Transverse colon (tissue), 4 donors: ENCODE measurements at places on chromosomes 5 and 9.

GRCh38 chr5:138528744-138529469, 14.1 kb downstream of the ETF1 start:
- H3K4me1 ChIP-seq: no peaks in the 10 kb centered on the region
- no peaks in the 10 kb centered on the region for H3K36me3 ChIP-seq
- H3K27me3 ChIP-seq: no peaks in the 10 kb centered on the region
- H3K27ac ChIP-seq: no peak overlapping the region
- no peak for DNase-seq
- H3K4me3 ChIP-seq: no peak overlapping the region

GRCh38 chr9:98330831-98331230, 75.4 kb upstream of the TBC1D2 start:
- H3K36me3 ChIP-seq: no peaks in the 10 kb centered on the region

- no peak overlapping the region for H3K27ac ChIP-seq
- no peaks in the 10 kb centered on the region for H3K27me3 ChIP-seq
- no peaks in the 10 kb centered on the region for H3K4me1 ChIP-seq
- no peaks in the 10 kb centered on the region for H3K36me3 ChIP-seq
Measured at GRCh38 chr9:4362281-4362680, 62.4 kb upstream of the GLIS3 start.

- H3K36me3 ChIP-seq: no peaks in the 10 kb centered on the region
- H3K27ac ChIP-seq: no peak overlapping the region
- no peaks in the 10 kb centered on the region for H3K4me1 ChIP-seq
- no peak for DNase-seq
Measured at GRCh38 chr9:91376239-91376638, 14.5 kb upstream of the AUH start.

GRCh38 chr9:92617951-92618510, 51.9 kb downstream of the IPPK start:
- no peaks in the 10 kb centered on the region for H3K4me1 ChIP-seq
- H3K27me3 ChIP-seq: no peaks in the 10 kb centered on the region
- H3K4me3 ChIP-seq: no peak overlapping the region

DNA sequence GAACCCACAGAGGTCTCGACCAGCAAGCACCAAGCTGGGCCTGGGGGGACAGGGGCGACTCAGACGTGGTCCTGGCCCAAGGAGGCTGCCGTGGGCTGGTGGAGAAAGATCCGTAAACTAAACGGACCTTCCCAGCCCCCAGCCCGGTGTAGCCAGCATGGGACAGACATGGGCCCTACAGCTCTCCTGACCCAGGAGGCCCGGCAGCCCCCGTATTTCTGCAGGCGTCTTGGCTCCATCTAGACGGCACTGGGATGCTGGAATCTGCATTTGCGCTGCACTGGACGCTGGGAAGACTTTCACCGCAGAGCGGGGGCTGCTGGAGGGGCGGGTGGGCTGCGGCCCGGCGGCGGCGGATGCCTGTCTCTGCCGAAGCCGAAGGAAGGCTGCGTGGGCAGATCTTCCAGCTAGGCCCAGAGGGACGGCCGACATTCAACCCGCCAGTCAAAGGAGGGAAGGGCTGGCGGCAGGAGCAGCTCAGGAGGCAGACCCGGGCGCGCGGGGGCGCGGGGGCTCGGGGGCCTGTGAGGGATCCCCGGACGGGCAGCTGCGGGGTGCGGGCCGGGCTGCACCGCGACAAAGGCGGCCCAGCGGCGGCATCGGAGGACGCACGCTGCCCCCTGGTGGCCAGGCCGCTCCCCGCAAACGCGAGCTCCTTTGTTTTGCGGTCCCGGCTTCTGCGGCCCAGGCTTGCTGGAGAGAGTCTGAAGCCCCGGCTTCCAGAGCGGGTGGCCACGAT, 266.2 kb downstream of the NSG2 start:
- no peak overlapping the region for H3K27ac ChIP-seq
- H3K4me3 ChIP-seq: peak overlapping the region; percentile 26
- H3K4me1 ChIP-seq: peaks cover 3% of the 10 kb centered on the region
- peaks cover 28% of the 10 kb centered on the region for H3K27me3 ChIP-seq

GRCh38 chr5:16557477-16557876, 59.3 kb downstream of the RETREG1 start:
- no peak overlapping the region for H3K27ac ChIP-seq
- DNase-seq: no peak
- peaks cover 6% of the 10 kb centered on the region for H3K4me1 ChIP-seq
- H3K4me3 ChIP-seq: no peak overlapping the region

- H3K27me3 ChIP-seq: peaks cover 22% of the 10 kb centered on the region
- no peak overlapping the region for H3K4me3 ChIP-seq
- H3K36me3 ChIP-seq: no peaks in the 10 kb centered on the region
Measured at GRCh38 chr5:140017397-140018095, 25.6 kb downstream of the NRG2 start.

- no peaks in the 10 kb centered on the region for H3K27me3 ChIP-seq
- H3K27ac ChIP-seq: no peak overlapping the region
- H3K4me1 ChIP-seq: no peaks in the 10 kb centered on the region
- DNase-seq: no peak
- no peaks in the 10 kb centered on the region for H3K36me3 ChIP-seq
- H3K4me3 ChIP-seq: no peak overlapping the region
Measured at GRCh38 chr9:304106-304505, 89.4 kb downstream of the DOCK8 start.

GRCh38 chr5:57831932-57832331, 349.3 kb upstream of the ACTBL2 start:
- H3K4me1 ChIP-seq: no peaks in the 10 kb centered on the region
- DNase-seq: no peak
- no peaks in the 10 kb centered on the region for H3K36me3 ChIP-seq
- H3K27ac ChIP-seq: no peak overlapping the region

DNA sequence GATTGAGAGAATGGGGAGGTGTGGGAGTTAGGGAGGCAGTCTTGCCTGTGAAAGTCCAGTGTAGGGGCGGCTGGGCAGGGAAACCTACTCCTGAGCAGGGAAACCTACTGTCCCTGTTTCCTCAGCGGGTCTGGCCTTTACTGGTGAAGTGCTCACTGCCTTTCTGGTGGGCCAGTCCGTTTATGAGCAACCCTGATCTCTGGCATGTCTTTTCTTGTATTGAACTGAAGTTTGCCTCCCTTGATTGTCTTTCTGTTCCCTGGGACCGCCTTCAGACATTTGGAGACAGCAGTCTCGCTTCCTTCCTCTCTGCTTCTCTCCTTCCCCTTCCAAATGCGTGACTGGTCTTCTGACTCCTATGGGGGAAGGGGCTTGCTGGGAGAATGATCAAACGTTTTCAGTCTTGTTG, 2.9 kb downstream of the SNX18 start:
- H3K36me3 ChIP-seq: no peaks in the 10 kb centered on the region
- peaks cover 30% of the 10 kb centered on the region for H3K4me1 ChIP-seq
- peak overlapping the region; percentile 91 for H3K27ac ChIP-seq

DNA sequence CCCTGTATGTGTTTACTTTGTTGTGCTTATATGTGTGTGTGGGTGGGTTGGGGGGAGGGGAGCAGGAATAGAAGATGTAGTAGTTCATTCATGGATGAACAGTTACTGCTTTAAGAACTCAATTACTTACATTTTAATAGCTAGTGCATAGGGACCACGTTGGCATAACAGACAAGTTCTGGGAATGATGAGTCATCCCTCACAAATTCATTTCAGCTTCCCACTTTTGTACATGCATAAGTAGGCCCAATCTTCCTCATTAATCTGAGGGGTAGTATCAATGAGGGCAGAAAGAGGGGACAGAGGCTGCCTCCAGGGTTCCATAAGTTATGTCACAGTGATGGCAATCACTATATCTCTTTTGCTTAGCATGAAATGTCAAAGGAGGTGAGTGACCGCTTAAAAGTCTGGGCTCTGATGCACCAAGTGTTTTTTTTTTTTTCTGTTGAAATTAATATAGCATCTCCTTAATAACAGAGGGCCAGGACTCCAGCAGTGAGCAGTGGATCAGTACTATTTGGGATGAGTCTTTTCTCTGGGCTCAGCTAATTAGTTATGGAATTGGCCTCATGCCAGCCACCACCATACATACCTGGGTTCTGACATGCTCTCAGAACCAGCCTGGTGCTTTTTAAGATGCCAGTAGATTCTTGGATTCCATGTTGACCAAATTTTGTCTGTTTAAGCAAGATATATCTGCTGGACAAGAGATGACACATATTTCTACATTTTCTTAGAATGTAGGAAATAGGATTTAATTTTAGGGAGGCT, 37.1 kb downstream of the PRDM6 start:
- peaks cover 3% of the 10 kb centered on the region for H3K27me3 ChIP-seq
- H3K36me3 ChIP-seq: no peaks in the 10 kb centered on the region
- H3K4me1 ChIP-seq: no peaks in the 10 kb centered on the region
- H3K27ac ChIP-seq: no peak overlapping the region

GRCh38 chr5:10565785-10566542, 2.1 kb downstream of the ANKRD33B start:
- DNase-seq: no peak
- H3K27me3 ChIP-seq: peaks cover 54% of the 10 kb centered on the region
- peak overlapping the region; percentile 17 for H3K27ac ChIP-seq
- H3K4me1 ChIP-seq: peaks cover 34% of the 10 kb centered on the region
- no peak overlapping the region for H3K4me3 ChIP-seq

DNA sequence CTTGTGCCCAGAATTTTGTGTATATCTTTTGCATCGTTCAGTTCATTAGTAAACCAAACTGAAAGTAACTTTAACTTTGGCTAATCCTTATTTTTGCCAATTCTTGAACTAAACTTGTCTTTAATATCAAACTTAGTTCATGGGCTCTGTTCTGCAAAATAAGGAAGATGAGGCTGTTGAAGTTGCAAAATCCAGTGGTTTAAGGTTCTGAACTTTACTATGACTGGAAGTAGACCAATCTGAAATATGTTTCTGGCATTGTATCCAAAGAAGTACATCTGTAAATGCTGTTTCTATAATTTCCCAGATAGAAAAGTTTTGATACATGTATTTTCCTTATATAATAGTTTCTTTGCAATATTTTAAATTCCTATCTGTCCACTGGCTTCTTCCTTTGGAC, 238.1 kb downstream of the CETN3 start:
- DNase-seq: no peak
- H3K4me1 ChIP-seq: peaks cover 16% of the 10 kb centered on the region
- no peak overlapping the region for H3K27ac ChIP-seq
- no peaks in the 10 kb centered on the region for H3K27me3 ChIP-seq

DNA sequence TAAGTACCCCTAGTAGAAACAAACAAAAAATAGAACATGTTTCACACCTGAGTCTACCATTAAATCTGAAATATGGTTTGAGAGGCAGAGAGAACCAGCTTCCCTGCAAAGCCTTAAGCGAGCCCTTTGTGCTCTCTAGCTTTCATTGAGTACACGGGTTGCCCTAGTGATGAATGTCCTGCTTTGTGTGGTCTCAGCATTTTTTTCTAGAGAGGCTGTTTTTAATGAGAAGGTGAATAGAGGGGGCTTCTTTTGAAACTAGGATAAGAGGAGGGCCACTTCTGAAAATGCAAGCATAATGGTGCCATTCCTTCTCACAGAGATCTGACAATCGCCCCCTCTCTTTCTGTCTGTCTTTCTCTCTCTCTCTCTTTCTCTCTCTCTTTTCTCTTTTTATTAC, 131.3 kb downstream of the MACIR start:
- no peak for DNase-seq
- H3K4me1 ChIP-seq: no peaks in the 10 kb centered on the region
- no peak overlapping the region for H3K27ac ChIP-seq
- no peaks in the 10 kb centered on the region for H3K27me3 ChIP-seq
- no peaks in the 10 kb centered on the region for H3K36me3 ChIP-seq

DNA sequence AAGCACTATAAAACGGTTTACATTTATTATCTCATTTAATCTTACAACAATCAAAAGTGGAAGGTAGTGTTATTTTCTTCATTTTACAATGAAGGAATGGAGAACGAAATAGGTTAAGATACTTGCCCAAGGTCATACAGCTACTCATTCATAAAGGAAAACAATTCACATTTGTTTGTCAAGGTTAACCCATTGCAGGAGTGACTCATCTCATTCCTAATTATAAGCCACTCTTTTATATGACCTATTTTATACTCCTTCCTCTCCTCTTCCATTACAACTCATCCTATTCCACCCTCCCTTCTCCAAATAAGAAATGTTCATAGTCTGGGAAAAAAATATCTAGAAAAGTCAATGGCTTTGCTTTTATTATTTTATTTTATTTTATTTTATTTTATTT, 29.6 kb downstream of the CRHBP start:
- no peak overlapping the region for H3K4me3 ChIP-seq
- H3K4me1 ChIP-seq: no peaks in the 10 kb centered on the region
- H3K36me3 ChIP-seq: no peaks in the 10 kb centered on the region
- no peak for DNase-seq
- H3K27ac ChIP-seq: no peak overlapping the region

GRCh38 chr5:172642051-172642409, 967 bp downstream of the NEURL1B start:
- peaks cover 58% of the 10 kb centered on the region for H3K4me1 ChIP-seq
- H3K36me3 ChIP-seq: no peaks in the 10 kb centered on the region
- H3K4me3 ChIP-seq: peak overlapping the region; percentile 89
- no peak for DNase-seq

- peaks cover 14% of the 10 kb centered on the region for H3K4me1 ChIP-seq
- H3K27ac ChIP-seq: peak overlapping the region; percentile 100
- no peaks in the 10 kb centered on the region for H3K27me3 ChIP-seq
Measured at GRCh38 chr9:99905833-99906402, 536 bp upstream of the STX17 start.

DNA sequence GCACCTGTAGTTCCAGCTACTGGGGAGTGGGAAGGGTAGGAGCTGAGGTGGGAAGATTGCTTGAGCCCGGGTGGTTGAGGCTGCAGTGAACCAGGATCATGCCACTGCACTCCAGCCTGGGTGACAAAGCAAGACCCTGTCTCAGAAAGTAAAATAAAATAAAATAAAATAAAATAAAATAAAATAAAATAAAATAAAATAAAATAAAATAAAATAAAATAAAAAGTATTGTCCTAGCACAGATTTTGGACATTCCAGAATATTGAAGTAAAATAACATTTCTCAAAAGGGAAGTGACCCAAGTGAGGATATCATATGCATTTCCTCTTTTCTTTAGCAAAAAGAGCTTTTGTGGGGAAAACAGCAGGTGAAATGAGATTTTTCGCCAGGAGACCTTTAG, 83.5 kb downstream of the TMEM174 start:
- peaks cover 18% of the 10 kb centered on the region for H3K27me3 ChIP-seq
- H3K4me3 ChIP-seq: no peak overlapping the region
- DNase-seq: no peak
- H3K4me1 ChIP-seq: no peaks in the 10 kb centered on the region
- H3K36me3 ChIP-seq: no peaks in the 10 kb centered on the region

GRCh38 chr5:131536211-131536826, 98.7 kb downstream of the RAPGEF6 start:
- H3K27ac ChIP-seq: no peak overlapping the region
- H3K4me3 ChIP-seq: no peak overlapping the region
- H3K36me3 ChIP-seq: no peaks in the 10 kb centered on the region
- peaks cover 19% of the 10 kb centered on the region for H3K4me1 ChIP-seq
- DNase-seq: no peak
- no peaks in the 10 kb centered on the region for H3K27me3 ChIP-seq

DNA sequence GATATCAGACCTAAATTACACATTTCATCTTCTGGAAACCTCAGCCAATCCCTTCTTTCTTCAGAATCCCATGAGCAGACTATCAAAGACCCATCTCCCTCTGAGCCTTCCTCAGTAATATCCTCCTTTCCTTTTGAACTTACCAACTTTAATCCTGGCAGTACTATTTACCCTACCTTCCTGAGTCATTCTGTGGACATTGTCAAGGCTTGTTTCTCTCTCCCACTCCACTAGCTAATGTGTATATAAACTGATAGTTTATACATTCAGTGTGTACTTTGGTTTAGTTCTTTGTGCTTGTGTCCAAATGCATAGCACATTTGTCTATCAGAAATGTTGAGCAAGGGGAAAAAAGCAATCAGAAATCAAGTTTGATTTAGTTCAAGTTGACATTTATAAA, 568.3 kb downstream of the CSNK1G3 start:
- DNase-seq: no peak
- H3K27ac ChIP-seq: no peak overlapping the region
- H3K36me3 ChIP-seq: no peaks in the 10 kb centered on the region
- H3K27me3 ChIP-seq: no peaks in the 10 kb centered on the region
- no peaks in the 10 kb centered on the region for H3K4me1 ChIP-seq
- no peak overlapping the region for H3K4me3 ChIP-seq
